ENCODE measurements at places on chromosomes 3 and 15.

DNA sequence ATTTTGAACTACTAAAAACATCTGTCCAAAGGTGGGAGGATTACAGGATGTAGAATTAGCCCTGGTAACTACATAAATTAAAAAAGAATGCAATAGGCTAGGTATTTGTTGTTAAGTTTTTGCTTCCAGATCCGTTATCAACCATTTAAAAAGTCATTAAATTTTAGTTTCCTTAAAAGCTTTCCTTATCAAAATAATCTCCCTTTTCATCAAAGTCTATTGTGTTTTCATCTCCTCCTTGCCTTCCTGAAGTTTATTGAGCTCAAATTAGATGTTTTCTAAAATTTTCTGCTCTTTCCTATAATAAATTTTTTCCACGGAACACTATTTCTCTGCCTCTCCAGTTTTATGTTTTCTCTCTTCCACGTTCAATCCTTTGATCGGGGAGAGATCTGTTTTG is 108.6 kb downstream of the MEX3B start:
- DNase-seq: no peak

DNA sequence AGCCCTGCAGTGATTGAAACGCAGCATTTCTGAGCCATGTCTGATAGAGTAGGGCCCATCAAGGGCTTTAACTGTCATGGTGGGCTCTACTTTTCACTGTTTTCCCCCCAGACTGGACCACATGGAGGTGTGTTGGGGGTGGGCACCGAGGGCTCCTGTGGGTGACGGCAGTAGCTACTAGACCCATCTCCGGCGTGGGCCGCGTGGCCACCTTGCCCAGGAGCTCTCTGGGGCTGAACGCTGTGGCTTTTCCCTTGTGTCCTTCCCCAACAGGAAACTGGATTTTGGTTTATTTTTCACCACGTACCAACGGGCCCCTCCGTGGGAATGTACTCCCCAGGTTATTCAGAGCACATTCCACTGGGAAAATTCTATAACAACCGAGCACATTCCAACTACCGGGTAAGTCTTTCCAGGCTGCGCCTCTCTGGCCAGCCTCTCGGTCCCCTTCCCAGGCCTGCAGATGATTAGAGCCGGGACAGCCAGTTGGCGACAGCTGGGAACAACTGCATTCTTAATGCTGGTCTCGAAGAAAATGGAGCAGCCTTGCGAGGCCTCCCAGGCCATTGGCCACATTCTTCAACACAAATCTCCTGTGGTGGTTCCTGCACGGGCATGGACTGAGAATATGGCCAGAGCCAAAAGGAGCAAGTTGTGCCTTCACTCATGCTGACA is 67.7 kb downstream of the MESD start:
- no peak for DNase-seq

DNA sequence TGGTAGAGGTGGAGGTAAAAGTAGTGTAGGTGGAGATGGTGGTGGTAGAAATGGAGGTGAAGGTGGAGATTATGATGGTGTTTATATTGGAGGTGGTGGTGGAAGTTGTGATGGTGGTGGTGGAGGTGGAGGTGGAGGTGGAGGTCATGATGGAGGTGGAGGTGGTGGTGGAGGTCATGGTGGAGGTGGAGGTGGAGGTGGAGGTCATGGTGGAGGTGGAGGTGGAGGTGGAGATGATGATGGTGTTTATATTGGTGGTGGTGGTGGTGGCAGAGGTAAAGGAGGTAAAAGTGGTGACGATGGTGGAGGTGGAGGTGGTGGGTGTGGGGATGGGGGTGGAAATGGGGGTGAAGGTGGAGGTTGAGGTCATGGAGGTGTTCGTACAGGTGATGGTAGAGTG is 107.8 kb downstream of the ASB7 start:
- DNase-seq: no peak

GRCh38 chr15:77369168-77369567 is 50.7 kb downstream of the PEAK1 start:
- no peak for DNase-seq

- no peak for DNase-seq
These were observed 362.5 kb downstream of the VPS13C start for GRCh38 chr15:61697796-61698195.

DNA sequence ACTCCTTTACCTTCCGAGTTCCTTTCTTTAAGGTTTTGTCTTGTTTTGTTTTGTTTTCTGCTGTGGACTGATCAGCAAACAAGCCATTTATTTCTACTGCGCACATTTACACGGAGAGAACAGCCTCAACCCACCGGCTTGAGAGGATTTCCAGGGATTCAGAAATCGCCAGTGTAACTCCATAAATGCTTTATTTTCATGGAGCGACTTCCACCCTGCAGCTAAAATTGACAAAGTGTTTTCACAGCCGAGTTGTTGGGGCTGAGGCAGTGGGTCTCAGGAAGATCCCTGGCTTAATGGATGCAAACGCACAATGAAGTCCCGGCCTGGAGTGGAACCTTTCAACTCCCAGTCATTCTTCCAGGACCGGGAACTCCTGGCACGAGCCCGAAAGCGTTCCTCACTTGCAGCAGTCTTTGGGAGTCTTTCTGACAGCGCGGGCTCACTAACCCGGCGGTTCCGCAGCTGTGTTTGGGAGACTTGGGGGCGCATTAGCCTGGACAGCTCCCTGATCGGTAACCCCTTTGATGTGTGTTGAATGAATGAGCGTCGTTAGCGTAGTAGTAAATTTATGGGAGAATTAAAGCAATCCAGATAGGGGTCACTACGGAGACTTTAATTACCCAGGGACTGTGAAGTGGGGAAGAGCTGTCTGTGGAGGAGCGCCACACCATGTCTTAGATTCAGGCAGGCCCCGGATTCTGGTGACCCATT is 785 bp upstream of the MYRIP start:
- DNase-seq: no peak

DNA sequence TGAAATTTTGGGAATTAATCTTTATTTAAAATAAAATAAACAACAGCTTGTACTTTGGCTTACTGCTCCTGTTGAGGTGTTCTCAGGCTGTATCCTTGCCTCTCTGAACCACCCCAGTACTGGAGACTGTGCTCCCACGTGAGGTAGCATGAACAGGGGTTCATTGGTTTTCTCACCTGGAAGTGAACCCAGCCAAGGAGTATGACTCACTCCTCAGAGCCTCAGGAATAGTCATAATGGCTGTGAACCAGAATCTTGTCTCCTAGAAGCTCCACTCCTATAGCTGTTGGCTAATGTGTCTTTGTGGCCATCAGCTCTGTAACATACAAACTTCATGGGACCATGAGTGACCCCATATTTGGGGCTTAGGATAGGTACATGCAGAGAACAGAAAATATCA is 122.5 kb upstream of the ST8SIA2 start:
- DNase-seq: no peak

DNA sequence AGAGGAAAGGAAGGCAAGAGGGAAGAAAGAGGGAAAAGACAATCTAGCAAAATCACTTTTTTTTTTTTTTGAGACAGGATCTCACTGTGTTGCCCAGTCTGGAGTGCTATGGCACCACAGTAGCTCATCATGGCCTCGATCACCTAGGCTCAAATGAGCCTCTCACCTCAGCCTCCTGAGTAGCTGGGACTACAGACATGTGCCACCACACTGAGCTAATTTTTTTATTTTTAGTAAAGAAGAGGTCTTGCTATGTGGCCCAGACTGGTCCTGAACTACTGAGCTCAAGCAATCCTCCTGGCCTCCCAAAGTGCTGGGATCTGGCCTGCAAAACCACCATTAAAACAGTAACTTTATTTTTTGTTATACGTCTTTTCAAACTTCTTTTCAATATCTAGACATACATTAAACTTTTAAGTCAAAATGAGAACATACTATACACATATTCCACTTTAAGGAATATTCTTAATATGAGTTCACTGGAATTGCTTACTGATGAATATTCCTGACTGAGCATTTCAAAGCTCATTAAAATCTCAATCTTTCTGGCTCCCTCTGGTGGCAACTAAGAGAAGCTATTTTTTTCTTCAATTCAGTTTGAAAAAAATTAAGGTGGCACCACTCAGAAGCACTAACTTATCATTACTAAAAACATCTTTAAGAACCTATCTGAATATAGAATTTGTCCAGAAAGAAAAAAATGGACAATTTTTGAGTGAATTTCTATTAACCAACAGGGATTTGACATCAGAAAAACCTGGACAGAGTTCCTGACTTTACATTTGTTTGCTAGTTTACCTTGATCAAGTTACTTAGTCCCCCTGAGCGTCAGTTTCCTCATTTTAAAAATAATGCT is 40.9 kb downstream of the UACA start:
- DNase-seq: no peak

DNA sequence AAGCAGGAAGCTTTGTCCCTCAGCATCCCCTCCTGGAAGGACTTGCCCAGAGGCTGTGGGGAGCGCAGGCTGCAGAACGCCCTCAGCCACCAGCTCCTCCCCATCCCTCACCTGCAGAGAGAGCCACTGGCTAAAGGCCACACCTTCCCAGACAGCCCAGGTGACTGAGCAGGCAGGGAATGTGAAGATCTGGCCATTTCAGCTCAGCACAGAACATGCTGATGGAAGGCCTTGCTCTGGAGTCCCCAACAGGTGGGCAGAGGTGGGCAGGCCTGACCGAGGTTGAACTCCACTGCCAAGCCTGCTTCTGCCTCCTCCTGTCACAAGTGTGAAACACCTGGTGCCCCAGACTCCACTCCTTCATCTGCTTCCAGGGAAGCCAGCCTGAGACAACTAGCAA is 50.7 kb upstream of the SEC61A1 start:
- no peak for DNase-seq

DNA sequence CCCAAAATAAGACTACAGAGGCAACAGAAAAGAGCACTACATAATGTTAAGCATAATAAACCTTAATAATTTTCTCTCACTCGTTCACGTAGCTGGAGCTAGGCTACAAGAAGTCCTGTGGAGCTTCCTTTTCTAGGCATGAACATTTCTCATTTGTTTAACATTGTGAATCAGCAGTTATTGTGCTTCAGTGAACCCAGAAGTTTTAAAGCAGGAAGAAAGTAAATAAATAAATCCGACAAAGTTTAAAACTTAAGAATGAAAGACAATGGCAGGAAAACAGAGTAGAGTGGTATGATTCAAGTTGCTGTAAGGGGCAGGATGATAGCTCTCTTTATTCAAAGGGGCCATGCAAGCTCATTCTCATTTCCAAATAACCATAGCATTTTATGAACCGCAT is 191.8 kb downstream of the LSAMP start:
- no peak for DNase-seq

GRCh38 chr15:47504624-47505256 is 212.6 kb upstream of the SEMA6D start:
- DNase-seq: no peak

- no peak for DNase-seq
These were observed 193.4 kb downstream of the ZNF621 start for GRCh38 chr3:40718209-40718608.

- no peak for DNase-seq
These were observed 495.3 kb upstream of the ARPP21 start for GRCh38 chr3:35144011-35144410.

GRCh38 chr3:109071350-109072142 is 46.4 kb downstream of the MORC1 start:
- no peak for DNase-seq

DNA sequence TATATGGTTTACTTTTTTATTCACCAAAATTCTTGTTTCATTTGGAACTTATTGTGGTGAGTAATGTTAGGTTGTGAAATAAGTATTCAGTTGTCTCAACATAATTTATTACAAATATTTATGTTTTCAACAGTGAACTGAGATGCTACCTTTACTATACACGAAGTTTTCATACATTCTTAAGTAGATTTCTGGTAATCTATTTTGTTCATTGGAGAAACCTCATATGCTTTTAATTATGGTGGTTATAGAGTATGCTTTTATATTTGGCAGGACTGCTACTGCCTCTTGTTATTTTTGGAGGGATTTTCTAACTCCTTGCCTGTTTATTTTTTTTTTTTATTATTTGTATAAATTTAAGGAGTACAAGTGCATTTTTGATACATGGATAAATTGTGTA is 253.1 kb downstream of the NLGN1 start:
- DNase-seq: no peak

DNA sequence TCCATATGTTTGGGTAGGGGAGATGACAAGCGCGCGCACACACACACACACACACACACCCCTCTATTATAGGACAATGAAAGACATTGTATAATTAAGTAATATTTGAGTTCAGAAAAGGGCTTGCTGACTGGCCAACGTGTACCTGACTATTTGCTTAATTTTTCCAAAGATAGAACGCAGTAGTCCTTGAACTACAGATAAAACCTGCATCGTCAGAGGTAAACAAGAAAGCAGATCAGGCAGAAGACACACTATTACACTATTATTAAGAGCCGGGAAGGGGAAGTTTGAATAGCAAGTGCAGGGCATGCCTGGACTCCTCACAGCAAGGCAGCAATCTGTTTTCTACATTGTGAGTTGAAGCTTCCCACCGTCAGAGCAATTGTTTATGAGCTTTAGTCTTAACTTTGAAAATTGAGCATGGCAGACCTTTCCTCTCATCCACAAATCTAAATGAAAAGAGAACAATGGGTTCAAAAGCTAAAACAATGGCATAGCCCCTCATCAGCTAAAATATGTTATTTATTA is 427.7 kb downstream of the GABRG3 start:
- no peak for DNase-seq

GRCh38 chr3:160331127-160331937 is 67.7 kb downstream of the IFT80 start:
- no peak for DNase-seq

DNA sequence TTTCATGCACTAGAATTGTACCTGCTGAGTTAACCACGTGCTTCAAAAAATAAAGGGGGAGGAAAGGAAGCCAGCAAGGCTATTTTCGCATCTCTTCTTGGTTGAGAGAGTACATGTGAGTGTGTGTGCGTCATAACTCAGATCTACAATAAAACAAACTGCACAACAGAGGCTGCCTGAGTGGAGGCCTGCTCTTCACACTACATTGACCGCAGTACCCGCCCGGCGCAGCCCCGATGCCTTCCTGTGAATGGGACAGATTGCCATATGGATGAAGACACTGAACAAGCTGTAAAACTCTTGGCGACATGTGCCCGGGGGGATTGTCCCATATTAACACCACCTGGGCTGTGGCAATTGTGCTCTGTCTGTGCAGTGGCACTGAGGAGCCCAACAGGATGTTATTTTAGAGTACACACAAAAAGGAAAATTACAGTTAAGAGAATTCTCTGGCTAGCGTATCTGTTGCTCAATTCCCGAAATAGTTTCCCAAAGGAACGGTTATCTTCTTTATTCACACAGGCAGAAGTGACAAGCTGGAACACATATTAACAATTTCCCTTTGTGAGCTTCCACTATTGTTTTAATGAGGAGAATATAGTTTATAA is 551.5 kb downstream of the FOXP1 start:
- no peak for DNase-seq
